ENCODE measurements at places on chromosomes 13 and 19.

DNA sequence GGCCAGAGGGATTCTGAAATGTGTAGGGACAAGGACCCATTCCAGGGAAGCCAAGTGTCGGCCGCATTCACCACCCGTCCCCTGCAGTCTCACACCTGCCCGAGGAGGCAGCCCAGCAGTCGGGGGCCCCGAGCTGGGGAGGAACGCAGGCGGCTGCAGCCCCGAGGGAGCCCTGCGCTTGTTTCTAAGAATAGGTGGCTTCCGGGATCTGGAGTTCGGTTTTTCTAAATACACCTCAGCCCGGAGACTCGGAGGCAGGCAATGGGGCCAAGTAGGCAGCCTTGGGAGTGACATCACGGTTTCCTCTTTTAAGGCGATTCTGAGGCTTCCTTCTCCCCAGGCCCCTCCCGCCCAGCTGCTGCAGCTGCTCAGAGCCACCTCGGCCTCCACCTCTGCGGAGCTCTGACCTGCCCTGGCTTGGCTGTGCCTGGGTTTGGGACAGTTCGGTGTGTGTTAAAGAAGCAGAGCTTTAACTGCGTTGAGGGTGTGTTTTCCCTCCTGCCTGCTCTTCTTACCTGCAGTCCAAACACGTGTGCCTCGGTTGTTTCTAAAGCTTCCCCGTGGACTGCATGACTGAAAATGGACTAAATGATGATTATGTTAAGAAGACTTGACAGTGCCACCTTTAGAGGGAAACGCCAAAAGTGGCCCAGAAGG, 80.5 kb downstream of the COL4A2 start:
- no peak for DNase-seq

DNA sequence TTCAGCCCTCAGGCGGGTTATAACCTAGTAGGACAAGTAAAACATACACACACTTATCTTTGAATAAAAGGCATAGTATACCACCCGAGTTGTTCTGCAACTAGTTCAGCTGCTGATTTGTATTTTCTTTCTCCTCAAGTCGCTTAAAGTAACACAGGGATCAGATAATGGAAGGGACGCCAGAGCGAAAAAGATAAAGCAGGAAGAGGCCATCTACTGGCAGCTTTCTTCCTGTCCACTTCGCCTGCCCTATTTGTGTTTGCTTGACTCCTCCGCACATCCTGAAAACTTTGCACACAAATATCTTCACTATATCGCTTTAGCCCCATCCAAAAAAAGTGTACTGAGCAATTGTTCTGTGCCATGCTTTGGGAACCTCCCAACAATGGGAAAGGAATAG, 238.0 kb upstream of the SOX21 start:
- no peak for DNase-seq

DNA sequence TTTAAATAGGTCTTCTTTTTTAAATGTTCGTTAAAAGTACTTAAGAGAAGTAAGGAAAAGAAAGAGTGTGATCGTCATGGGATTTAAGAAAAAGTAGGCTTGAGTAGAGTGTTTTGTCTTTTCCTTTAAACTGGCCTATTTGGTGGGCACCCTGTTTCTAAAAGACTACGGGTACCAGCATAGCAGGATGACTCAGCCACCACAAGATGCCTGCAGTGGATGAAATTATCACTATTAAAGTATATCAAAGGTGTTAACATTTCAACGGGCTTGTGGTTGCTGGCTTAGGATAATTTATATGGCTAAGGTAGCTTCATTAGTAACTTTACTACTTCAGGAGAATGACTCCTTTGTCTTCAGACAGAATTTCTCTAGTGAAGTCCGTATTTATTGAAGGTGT, 112.6 kb downstream of the STARD13 start:
- no peak for DNase-seq

DNA sequence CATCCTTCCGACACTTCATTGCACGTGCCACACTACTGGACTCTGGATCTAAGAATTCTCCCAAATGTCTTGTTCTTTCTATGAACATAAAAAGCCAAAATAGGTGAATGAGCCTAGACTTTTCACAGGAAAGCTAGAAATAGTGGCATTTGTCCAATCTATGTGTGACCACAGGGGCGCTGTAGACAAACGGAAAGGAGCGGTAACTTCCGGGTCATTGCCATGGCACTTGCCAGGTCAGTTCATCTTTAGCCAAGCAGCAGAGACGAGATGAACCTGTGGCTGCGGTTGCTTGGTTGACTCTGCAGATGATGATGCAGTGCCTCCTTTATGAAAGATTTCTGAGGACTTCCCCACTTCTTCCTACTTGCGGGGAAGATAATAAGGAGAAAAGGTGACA, 65.6 kb downstream of the ADGRE1 start:
- no peak for DNase-seq

- DNase-seq, result peak; percentile 54
These were observed 24.1 kb upstream of the CASP14 start for GRCh38 chr19:15025217-15025616.

DNA sequence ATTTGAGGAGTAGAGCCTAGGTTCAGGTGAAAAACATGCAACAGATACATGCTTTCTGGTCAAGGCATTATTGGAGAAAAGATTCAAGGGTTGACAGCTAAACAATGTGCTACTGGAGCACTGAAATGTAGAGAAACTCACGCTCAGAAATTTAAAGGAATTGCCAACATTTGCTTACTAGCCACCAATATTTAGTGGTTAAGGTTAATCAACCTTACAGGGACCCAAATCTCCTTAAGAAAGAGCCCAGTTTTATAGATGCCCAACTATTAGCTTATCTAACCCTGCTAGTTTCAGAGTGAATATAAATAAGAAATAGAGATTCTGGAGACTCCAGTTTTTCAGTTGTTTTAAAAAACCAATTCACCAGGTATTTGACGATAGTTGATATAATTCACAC, 203.6 kb downstream of the DACH1 start:
- DNase-seq, result no peak

- no peak for DNase-seq
These were observed 64.8 kb downstream of the PEPD start for GRCh38 chr19:33456845-33457220.

DNA sequence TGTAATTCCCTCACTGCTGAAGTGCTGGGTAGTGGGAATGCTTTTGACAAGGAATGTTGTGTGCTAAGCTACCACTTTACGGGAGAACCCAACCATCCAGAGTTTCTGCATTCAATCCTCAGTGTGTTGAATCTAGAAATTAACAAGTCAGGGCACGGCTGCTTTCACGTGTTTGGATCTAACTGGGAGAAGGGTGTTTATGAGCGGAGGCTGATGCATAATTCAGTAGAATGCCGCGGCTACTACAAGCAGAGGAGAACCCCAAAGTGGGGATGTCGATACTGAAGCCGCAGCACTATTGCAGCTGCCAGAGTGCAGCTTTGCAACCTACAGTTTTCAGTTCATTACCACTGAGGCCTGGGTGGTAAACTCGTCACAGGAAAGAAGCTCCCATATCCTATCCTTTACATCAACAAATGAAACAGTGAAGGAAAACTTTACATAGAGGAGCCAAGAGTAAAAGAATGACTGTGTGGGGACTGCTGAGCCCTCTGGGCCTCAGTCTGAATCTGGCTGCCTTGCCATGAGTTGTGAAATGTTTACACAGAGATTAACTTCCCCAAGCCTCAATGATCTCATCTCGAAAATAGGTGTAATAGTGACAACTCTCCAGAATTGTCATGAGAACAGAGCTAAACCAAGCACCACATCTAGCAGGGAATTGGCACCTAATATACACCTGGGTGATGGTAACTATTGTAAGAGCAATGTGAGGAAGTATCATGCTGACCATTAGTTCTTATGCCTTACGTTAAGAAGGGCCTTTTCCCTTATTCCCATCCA, 531.7 kb downstream of the MYO16 start:
- DNase-seq, result no peak

DNA sequence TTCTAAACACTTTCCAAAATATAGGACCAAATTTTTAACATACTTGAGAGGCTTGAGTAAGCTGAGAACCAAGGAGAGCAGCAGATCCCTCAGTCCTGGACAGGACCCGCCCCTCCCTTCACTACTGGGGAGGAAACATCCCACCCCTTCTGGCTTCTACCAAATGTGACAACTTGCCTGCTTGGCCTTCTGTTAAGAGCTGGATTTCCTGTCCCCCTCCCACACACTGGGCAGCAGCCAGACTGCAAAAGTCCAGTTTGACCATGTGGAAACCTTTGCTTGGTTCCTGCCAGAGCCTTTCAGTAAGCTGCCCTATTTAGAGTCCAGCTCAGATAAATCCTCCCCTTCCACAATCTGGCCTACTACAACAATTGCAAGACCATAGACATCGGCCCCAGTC, 84.3 kb downstream of the FGF14 start:
- DNase-seq, result peak; percentile 45

- DNase-seq, result no peak
These were observed 16.9 kb upstream of the TFDP1 start for GRCh38 chr13:113567681-113568080.

DNA sequence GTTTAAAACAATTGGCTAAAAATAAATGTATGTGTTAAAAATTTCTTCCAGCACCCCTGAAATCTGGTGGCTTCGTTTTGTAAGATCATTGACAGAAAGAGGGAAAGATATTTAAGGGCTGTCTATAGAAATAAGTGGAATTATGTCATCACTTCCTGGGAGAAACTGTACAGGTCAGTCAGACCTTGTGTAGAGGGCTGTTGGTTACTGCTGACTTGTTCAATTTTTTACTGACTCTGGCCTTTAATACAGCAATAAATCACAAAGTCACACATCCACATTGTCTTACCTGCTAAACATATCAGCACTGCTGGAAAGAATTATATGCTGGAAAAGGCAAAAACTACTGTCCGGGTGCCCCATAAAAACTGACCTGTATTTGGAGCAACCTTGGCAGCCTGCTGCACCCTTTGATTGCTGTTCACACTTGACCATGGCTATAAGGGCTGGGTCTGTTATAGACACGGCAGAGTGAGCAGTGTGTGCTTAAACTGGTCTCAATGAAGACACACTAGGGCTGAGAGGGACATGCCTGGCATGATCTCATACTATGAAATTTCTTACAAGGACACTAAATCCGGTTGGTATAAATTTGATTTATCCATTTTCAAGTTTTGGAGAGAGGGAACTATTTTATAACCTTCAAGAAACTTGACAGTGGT, 162.1 kb downstream of the NHLRC3 start:
- no peak for DNase-seq

- no peak for DNase-seq
These were observed 9.9 kb downstream of the KLHL26 start for GRCh38 chr19:18646535-18647370.

DNA sequence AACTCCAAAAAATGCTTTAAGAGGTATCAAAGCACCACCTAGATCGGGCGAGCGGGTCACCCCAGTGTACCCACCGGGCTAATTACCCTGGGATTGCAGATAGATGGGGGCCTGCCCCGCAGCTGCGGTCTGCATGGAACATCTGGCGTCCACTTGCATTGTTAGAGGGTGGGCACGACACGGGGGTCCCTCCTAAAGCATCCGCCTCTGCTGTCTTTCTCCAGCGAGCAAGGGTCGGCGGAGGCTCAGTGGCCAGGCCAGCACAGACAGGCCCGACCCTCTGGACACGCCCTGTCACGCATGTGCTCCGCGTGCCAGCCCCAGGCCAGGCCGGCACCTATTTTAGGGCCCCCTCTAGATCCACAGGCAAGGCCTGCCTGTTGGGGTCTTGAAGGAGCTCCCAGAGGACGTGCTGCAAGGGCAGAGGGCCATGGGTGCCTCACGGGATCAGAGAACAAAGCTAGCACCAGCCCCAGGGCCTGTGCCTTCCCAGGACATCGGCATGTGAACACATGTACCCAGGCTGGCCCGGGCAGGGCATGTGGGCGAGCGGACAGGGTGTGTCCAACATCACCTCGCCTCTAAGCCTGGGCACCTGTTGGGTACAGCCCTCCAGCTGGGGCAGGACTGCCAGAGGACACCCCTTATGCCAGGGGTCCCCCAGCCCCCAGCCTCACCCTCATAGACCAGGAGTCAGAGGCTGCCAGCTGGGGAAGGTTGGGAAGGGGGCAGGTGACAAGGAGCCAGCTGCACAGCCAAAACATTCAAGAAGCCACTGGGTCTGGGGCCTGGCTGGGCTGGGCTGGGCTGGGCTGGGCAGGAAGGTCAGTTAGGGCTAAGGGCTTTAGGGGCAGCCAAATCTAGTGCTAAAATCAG, 35.6 kb upstream of the NANOS3 start:
- DNase-seq, result peak; percentile 48

- peak; percentile 95 for DNase-seq
These were observed 16.0 kb upstream of the COLGALT1 start for GRCh38 chr19:17539238-17540117.

GRCh38 chr13:60583196-60583888, 186.3 kb downstream of the TDRD3 start:
- no peak for DNase-seq

DNA sequence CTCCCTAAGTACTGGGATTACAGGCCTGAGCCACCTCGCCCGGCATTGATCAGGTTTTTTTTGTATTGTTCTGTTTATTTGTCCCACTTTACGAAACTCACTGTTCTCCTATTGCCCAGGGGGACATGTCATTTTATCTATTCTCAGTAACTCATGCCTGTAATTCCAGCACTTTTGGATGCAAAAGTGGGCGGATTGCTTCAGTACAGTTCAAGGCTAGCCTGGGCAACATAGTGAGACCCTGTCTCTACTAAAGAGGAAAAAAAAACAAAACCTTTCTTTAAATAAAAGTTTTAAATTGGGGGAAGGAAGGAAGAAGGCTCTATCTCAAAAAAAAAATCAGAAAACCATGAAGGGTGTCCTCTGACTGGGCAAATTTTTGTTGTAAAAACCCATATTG, 2.7 kb upstream of the MPV17L2 start:
- DNase-seq, result no peak

- DNase-seq, result no peak
These were observed 871 bp downstream of the NCR1 start for GRCh38 chr19:54906819-54907218.

- DNase-seq, result no peak
These were observed 10.8 kb upstream of the MISP start for GRCh38 chr19:739998-740715.

DNA sequence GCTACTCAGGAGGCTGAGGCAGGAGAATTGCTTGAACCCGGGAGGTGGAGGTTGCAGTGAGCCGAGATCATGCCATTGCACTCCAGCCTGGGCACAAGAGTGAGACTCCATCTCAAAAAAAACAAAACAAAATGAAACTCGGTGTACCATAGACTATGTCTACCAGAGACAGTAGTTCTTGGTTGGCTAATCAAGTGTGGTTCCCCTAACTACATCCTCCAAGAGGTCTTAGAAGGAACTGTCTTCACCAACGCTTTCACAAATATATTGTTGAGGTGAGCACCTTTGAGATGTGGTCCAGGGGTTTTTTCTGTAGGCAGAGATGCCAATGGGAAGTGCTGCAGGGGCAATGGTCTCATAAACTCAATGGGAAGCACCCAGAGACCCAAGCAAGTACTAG, 48.0 kb downstream of the RFC3 start:
- no peak for DNase-seq
